ENCODE measurements at places on chromosomes 3 and 15.
A peak's percentile ranks its signal among the peaks of the same experiment; 100 is the strongest.

- DNase-seq = peak; percentile 88
These were observed 451.1 kb upstream of the KCNMB2 start for GRCh38 chr3:178084938-178085816.

DNA sequence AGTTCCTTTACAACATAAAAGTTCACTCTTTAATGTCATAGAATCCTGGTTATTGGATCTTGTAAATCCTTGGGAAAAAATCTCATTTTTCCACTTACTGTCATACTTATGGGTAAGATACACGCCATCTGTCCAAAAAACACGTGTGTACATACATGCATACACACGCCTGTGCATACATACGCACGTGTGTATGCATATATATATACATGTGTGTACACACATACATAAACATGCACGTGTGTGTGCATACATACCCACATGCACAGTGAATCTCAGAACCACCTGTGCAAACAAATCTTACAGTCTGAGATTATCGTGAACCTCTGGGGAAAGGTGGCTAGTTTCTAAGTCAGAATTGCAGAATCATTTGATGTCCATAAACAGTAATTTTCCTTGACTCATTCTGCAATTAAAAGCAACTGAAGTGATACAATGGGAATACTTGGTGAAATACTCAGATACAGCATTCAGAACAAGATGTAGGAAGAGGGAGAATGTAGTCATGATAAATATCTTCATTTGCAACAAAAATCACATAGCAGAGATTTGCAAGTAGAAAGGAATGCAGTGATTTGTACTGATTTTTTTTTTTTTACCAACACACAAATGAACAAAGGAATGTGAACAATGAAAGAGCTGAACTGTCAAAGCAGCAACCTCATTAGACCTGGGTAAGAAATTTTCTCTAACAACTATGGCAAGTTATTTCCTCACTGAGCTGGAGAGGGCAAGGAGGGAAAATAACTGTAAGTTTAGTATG, 160.6 kb upstream of the POU1F1 start:
- no peak for DNase-seq

- DNase-seq = no peak
These were observed 4.9 kb upstream of the UCN2 start for GRCh38 chr3:48568476-48568875.

DNA sequence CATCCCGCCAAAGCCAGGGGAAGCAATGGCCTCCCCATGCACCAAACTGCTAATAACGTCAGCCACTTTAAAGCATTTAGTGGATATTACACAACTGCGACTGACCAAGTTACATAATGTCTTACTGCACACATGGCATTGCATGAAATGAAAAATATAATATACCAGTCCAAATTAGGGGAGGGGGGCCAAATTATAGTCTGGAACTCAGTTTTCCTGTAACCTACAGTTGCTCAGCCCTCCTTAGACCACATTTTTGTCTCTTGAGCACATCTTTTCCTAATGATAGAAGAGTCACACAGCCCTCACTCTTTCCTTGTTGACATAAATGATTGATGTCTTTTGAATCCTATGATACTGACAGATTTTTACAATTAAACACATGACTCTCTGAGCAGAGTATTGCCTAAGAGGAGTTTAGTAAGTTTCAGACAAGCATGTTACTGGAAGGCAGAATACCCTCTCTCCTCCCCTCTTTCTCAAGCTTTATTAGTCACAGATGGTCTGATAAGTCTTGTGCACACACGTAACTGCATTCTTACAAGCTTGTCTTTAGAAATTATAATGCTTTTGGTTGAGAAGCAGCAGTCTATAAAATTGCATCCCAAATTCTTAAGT, 1.1 kb upstream of the PLD1 start:
- no peak for DNase-seq

DNA sequence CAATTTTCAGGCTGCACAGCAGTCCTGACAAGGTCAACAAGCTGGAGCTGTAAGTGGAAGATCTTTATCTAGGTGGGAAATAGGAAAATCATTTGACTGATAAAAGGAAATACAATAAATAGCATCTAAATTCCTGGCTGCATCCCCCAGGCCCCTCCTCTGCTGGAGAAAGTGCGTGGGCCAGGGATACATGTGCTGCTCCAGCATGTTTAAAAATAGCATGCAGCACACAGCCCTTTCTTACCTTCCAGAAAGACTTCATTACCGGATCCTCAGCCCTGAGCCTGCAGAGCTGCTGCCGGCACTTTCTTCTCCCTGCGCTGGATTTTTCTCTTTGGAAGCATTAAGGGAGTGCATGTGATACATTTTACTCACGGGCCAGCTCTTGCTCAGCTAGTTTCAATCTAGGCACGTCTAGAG, 77.3 kb downstream of the HMG20A start:
- DNase-seq = no peak

GRCh38 chr15:81363718-81364500, 10.1 kb downstream of the TMC3 start:
- DNase-seq = no peak

GRCh38 chr3:37039161-37039846, 46.0 kb downstream of the MLH1 start:
- no peak for DNase-seq
